GM19239 (cell line): ENCODE measurements at places on chromosomes 7 and 10.

GRCh38 chr10:61733358-61733940, 70.7 kb downstream of the CABCOCO1 start:
- no peak for DNase-seq

DNA sequence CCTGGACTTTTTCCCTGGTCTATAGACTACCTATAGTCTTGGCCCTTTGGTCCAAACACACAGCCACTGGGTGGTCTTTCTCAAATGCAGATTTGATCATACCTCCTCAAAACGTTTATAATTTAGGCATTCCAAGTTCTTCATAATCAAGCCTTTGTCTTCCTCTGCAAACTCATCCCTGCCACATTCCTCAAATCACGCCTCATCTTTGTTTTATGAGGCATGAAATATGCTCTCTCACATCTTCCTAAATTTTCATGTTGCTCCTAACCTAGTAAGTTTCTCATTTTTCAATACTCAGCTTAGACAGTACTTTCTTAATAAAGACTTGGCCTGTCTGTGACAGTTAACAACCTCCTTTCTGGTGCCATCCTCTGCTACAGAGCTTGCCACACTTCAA, 10.9 kb upstream of the HERC4 start:
- DNase-seq: no peak

- DNase-seq: peak; percentile 56
These were observed 574 bp upstream of the IL6 start for GRCh38 chr7:22726345-22726906.

DNA sequence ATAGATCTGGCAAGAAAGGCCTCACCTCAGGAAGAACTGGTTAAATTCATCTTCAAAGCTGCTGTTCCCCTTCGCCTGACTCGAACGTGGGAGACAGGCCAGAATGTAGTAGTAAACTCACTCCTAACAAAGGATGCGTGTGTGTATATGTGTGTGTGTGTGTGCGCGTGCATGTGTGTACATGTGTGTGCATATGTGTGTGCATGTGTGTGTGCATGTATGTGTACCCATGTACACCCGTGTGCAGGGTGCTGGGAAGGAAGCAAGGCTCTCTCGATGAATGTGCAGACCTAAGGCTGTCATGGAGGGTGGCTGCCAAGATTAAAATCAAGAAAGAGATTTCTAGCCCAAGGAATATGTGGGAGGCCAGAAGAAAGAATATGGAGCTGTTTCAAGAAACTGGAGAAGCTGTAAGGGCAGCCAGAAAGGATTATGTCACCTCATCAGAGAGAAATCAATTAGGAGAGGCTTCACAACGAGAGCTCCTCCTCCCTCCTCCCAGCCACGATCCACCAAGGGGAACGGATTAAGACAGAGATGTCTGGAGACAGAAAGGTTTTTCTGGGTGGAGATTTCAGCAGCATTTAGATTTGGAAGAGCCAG, 34.0 kb upstream of the LBX1 start:
- no peak for DNase-seq

DNA sequence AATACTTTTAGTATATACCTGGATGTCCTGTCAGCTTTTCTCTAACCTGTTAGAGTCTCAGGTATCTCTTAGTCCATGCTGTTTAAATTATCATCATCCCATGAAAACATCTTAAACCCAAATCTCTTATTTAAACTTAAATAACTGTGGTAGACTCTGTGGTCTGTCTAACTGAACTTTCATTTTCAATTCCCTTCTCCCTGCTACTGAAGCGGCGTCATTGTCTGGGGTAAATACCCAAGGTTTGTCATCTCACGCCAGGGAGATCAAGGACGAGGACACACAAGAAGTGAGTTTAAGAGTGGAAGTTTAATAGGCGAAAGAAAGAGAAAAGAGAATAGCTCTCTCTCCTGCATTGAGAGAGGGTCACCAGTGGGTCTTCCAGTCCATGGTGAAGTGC, 804.4 kb upstream of the CELF2 start:
- DNase-seq: no peak

DNA sequence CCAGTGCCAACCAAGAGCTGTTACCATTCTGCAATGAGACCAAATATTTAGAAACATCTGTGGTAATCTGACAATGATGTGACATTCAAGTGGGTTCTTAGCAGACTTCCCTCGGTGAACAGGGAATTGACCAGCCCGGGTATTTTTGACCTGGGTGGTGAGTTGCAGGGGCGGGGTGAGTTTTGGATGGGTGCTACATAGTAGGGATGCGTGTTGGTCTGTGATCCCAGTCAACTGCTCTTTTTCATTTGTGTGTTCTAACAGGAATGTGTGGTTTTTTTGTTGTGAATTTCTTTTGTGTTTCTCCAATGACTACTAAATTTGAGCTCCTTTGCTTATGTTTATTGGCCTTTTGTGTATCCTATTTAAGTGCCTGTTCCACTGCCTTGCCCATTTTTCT, 273.6 kb upstream of the HABP2 start:
- no peak for DNase-seq
